ENCODE measurements at places on chromosomes 3 and 15. TPM values are rescaled to one million over a fixed set of nuclear protein-coding genes. Genes with fewer than 3 reads are reported as not detected.

ASB14 gene
- total RNA-seq, result not detected

DNA sequence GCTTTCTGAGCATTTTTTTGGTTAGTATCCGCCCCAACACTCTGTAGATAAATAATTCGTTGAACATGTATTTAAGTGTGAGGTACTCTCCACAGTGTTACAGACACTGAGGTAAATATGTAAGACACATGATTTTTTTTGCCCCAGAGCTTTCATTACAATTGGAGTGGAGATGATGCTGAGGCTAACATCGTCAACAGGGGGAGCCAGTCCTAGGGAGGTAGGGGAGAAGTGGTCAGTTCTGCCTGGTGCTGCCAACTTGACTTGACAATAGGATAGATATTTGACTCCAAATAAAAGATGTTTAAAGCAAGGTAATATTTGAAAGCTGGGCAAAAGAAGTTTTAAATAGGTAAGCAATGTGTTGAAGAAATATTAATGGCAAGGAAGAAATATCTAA lies 295.7 kb downstream of the UNC13C start:
- no peaks in the 10 kb centered on the region for H3K36me3 ChIP-seq
- H3K27me3 ChIP-seq, result no peaks in the 10 kb centered on the region
- H3K27ac ChIP-seq, result no peak overlapping the region
- no peaks in the 10 kb centered on the region for H3K4me1 ChIP-seq
- no peak overlapping the region for H3K4me3 ChIP-seq
- DNase-seq, result no peak

GRCh38 chr15:40908095-40908494 lies 13.8 kb downstream of the VPS18 start:
- H3K27ac ChIP-seq, result no peak overlapping the region
- no peak overlapping the region for H3K4me3 ChIP-seq
- H3K36me3 ChIP-seq, result peaks cover 2% of the 10 kb centered on the region
- DNase-seq, result no peak
- H3K27me3 ChIP-seq, result no peaks in the 10 kb centered on the region

- no peak overlapping the region for H3K27ac ChIP-seq
- H3K4me1 ChIP-seq, result no peaks in the 10 kb centered on the region
- no peaks in the 10 kb centered on the region for H3K36me3 ChIP-seq
- peaks cover 2% of the 10 kb centered on the region for H3K27me3 ChIP-seq
These were observed 182.3 kb upstream of the BCL6 start for GRCh38 chr3:187927565-187927964.

SLC51B gene
- total RNA-seq, result not detected

HIGD2B gene
- not detected for total RNA-seq

DNA sequence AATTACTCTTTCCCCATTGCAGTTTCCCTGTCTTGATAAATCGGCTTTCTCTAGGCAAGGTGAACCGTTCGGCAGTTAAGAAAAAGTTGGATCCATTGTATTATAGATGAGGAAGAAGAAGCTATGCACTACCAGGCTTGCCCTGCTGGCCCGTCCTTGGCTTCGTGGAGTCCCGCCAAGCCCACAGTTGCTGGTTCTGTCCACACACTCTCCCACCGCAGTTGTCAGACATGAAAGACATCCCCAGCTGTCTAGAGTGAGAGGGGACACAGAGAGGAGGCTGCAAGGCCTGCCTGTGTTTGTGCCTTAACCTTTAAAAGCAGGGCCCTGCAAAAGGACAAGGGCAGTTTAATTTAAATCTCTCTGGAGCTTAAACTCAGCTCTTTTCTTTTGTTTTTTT lies 47.2 kb upstream of the PLCL2 start:
- no peak overlapping the region for H3K27ac ChIP-seq
- no peaks in the 10 kb centered on the region for H3K27me3 ChIP-seq
- no peak overlapping the region for H3K4me3 ChIP-seq

DNA sequence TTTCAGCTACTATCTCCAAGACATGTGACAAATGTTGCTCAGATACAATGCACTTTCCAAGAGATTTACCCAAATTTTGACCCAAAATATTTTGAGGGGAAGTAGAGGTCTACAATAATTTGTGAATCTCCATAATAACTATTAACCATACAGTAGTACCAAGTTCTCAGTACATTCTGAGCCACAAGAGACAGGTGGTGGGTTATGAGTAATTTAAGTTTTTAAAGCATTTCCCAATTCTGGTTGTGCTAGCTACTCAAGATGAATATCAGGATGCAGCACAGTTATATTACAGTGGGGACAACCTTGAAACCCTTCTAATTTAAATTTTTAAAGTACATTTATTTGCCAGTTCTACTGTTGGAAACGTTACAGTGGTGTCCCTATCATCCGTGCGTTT lies 92.2 kb upstream of the MITF start:
- no peak for DNase-seq
- H3K36me3 ChIP-seq, result no peaks in the 10 kb centered on the region
- no peaks in the 10 kb centered on the region for H3K27me3 ChIP-seq
- H3K27ac ChIP-seq, result no peak overlapping the region
- peaks cover 28% of the 10 kb centered on the region for H3K4me1 ChIP-seq

DNA sequence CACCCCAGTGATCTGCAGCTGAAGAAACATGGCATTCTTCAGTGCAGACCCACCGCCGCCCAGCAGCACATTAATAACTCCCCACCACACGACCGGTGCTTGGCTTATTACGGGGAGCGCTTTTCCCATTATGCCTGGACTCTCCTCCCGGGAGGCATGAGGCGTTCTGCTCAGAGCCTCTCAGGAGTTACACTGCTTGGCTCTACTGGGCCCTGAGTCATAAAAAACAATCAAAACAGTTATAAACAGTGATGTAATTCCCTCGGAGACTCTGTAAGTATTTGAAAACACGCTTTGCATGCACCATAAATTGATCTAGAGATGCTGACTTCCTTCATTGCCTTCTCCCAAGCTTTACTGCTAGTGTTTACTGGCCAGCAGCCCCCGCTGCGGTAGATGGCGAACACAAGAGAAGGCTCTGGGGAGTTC lies 77.1 kb upstream of the SNRPA1 start:
- no peak overlapping the region for H3K27ac ChIP-seq
- H3K4me1 ChIP-seq, result no peaks in the 10 kb centered on the region
- H3K27me3 ChIP-seq, result peaks cover 2% of the 10 kb centered on the region
- H3K4me3 ChIP-seq, result no peak overlapping the region

ERC2 gene
- 15.5 TPM for total RNA-seq

COX5A gene
- total RNA-seq, result 220 TPM
